ENCODE measurements at places on chromosomes 12 and 14.
A peak's percentile ranks its signal among the peaks of the same experiment; 100 is the strongest.

DNA sequence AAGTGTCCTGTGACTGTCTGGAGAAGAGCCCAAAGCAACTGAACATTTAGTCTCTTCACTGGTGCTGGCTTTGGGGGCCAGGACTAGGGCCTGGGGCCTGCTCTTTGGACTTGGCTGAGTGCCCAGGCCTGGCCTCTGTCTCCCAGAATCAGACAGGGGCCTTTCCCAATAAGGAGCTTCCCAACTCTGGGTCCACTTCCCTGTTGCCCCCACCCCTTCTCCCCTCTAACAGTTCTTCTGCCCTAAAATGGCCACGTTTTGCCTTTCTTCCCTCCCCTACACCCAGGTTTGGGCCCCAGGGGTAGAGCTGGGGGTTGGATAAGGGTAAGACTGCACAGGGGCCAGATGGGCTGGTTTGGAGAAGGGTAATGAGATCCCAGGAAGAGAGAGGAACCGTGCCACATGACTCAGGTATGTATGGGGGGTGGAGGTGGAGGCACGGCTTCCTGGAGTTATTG, 10.0 kb upstream of the ITGA5 start:
- no peak for DNase-seq

GRCh38 chr12:9872742-9873141, 3.6 kb upstream of the CLEC2B start:
- DNase-seq: no peak

GRCh38 chr14:101239065-101239464, 322.2 kb upstream of the DIO3 start:
- no peak for DNase-seq

GRCh38 chr12:108831309-108831991, 25.9 kb downstream of the SSH1 start:
- no peak for DNase-seq

DNA sequence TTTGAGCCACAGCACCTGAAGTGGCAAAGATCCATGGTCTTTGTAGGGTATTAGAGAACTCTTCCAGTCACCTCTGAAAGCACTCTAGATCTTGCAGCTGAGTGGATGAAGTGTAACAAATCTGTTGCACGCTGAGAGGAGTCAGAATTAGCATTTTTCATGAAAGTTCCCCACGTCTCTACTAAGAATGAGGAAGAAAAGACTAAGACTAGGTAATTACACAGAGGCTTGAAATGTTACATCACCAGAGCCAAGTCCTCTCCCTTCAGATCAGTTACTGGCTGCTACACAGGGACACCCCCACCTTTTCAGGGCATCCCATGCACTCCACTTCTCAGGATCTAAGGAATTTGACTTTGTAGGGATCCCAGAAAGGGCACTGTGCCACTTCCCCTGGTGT, 98.6 kb upstream of the FKBP4 start:
- DNase-seq: no peak

DNA sequence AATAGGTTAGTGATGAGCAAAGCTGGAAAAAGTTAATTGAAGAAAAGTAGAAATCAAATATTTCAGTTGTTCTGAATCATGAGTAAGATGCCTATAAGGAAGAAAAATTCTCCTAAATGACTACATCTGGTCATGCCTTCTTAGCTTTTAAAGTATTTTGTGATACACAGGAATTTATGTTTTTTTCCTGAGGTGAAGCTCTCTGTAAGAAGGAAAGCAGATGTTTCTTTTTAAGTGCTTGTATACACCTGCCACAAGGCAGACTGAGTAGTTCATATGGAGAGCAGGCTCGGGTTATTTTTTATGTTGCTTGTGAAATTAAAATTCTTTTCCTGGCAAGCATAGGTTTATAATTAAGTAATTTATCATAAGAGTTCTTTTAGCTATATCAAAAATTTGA, 275.2 kb downstream of the RAD51B start:
- DNase-seq: no peak

GRCh38 chr14:68770553-68771286, 22.1 kb downstream of the ZFP36L1 start:
- no peak for DNase-seq

- DNase-seq: no peak
Measured at GRCh38 chr14:68825729-68826128, 32.9 kb upstream of the ZFP36L1 start.

GRCh38 chr12:54364413-54364812, at the start of gene GPR84:
GPR84 (minus strand) TSS chr12:54364486; CDS start chr12:54363851, 635 bp downstream.
- peak; percentile 43 for DNase-seq

DNA sequence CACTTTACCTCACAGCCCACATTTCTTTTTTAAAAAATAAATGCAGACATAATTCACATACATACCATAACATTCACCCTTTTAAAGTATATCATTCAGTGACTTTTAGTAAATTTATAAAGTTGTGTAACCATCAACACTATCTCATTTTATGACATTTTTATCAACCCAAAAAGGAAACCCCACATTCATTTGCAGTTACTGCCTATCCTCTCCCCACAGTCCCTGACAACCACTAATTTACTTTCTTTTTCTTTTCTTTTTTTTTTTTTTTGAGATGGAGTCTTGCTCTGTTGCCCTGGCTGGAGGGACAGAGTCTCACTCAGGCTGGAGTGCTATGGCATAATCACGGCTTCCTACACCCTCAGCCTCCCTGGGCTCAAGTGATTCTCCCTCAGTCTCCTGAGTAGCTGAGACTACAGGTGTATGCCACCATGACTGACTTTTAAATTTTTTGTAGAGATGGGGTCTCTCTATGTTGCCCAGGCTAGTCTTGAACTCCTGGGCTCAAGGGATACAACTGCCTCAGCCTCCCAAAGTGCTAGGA, 1.5 kb upstream of the EP400 start:
- DNase-seq: no peak

DNA sequence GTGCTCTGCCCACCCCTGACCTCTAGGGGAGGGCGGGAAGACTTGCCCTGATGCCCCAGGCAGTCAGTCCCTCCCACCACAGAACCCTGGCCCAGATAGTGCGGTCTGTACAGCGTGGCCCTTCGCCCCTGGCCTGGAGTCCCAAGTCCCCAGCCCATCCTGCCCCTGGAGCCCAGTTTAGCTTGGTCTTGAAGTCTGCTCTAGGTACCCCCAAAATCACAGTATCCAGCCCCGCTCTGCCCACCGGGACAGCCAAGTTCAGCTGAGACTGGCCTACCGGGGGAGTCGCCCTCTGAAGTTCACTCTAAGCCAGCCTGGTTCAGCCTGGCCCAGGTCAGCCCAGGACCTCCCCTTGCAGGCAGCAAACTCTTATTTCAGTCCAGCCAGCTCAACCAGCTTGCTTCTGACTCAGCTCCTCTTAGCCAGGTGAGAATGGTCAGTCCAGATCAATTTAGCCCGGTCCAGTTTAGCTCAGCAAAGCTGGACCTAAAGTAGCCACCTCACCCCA, 75.9 kb downstream of the TMEM121 start:
- no peak for DNase-seq

Data from stimulated activated CD4-positive, alpha-beta T cell treated with anti-CD3 and anti-CD28 coated beads, Interleukin-15, amount 100 ng/mL, for 24 hours (primary cell).